ENCODE measurements at places on chromosomes 12 and 14. TPM values are rescaled to one million over a fixed set of nuclear protein-coding genes. Genes with fewer than 3 reads are reported as not detected.

The RDH12 gene
- total RNA-seq, result not detected

The DIO3 gene
- total RNA-seq, result under 0.01 TPM

The RDH11 gene
- 125 TPM for total RNA-seq

The SLC25A21 gene
- 0.57 TPM for total RNA-seq

The RGS6 gene
- total RNA-seq, result not detected

The FSCB gene
- not detected for total RNA-seq

The POLE2 gene
- 2.4 TPM for total RNA-seq

The PTPRB gene
- total RNA-seq, result 0.55 TPM

The LTBP2 gene
- 71.0 TPM for total RNA-seq

The CMA1 gene
- not detected for total RNA-seq

The GXYLT1 gene
- total RNA-seq, result 8.3 TPM

The DNAI7 gene
- total RNA-seq, result 0.18 TPM

The BMAL2 gene
- 21.4 TPM for total RNA-seq

The RNF34 gene
- 93.7 TPM for total RNA-seq

The AJUBA gene
- total RNA-seq, result 47.3 TPM

The NFATC4 gene
- total RNA-seq, result 48.2 TPM

The C12orf54 gene
- total RNA-seq, result not detected

The MMP14 gene
- total RNA-seq, result 348 TPM

The CLEC2A gene
- total RNA-seq, result not detected

The SRRM4 gene
- total RNA-seq, result under 0.01 TPM

The SHMT2 gene
- total RNA-seq, result 313 TPM

The EVL gene
- total RNA-seq, result 19.7 TPM

The PZP gene
- not detected for total RNA-seq

The GPR162 gene
- 3.0 TPM for total RNA-seq

The TAS2R9 gene
- total RNA-seq, result not detected

The ADAM21 gene
- total RNA-seq, result 0.55 TPM

The TAS2R46 gene
- 1.8 TPM for total RNA-seq

The LRRIQ1 gene
- total RNA-seq, result 0.14 TPM

The STXBP6 gene
- total RNA-seq, result 7.3 TPM

The KIF26A gene
- total RNA-seq, result under 0.01 TPM

The NR1H4 gene
- 0.37 TPM for total RNA-seq

The GSC gene
- 0.71 TPM for total RNA-seq

The ASCL1 gene
- total RNA-seq, result not detected

The WDR20 gene
- total RNA-seq, result 15.5 TPM

The LTA4H gene
- total RNA-seq, result 79.5 TPM

The LGMN gene
- total RNA-seq, result 81.4 TPM

The FOXN4 gene
- total RNA-seq, result not detected

The B3GNT4 gene
- total RNA-seq, result 0.09 TPM

The RHEBL1 gene
- total RNA-seq, result not detected

The WNT1 gene
- total RNA-seq, result not detected

The C12orf60 gene
- total RNA-seq, result 0.74 TPM

The CLBA1 gene
- 7.1 TPM for total RNA-seq

The SSTR1 gene
- total RNA-seq, result 3.0 TPM
